ENCODE measurements at places on chromosomes 11 and 22.
A peak's percentile ranks its signal among the peaks of the same experiment; 100 is the strongest.

- DNase-seq: no peak
Observed at GRCh38 chr11:61082062-61082870, 20.0 kb upstream of the CD5 start.

DNA sequence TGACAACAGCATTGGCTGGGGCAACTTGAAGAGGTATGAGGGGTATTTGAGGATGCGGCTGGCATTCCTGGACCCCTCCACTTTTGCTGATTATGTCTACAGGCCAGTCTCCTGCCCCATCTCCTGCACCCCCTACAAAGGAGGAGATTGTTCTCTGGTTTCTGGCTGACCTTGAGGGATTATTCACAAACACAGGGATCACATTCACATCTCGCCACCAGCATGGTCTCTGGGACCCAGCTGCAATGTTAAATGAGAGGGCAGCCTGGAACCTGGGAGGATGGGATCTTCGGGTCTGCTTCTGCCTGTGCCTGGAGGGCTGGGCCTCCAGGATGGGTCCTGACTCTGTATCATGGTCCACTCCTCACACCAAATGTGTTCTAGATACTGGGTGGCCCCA, 32.8 kb upstream of the MYEOV start:
- no peak for DNase-seq

GRCh38 chr11:1953489-1954266, 6.5 kb downstream of the MRPL23 start:
- DNase-seq: no peak

DNA sequence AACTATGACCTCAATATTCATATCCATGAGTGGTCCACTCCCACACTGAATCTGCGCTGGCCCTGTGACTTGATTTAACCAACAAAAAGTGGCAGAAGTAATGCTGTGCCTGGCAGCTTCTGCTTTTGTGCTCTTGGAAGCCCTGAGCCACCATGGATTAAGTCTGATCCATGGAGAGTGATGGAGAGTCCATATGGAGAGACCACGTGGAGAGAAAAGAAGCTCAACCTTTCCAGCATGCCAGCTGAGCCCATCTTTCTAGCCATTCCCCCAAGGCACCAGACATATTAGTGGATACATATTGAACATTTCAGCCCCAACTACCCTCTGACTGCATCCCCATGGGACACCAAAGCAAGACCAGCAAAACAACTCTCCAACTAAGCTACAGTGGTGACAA, 16.0 kb downstream of the LRRC55 start:
- no peak for DNase-seq

DNA sequence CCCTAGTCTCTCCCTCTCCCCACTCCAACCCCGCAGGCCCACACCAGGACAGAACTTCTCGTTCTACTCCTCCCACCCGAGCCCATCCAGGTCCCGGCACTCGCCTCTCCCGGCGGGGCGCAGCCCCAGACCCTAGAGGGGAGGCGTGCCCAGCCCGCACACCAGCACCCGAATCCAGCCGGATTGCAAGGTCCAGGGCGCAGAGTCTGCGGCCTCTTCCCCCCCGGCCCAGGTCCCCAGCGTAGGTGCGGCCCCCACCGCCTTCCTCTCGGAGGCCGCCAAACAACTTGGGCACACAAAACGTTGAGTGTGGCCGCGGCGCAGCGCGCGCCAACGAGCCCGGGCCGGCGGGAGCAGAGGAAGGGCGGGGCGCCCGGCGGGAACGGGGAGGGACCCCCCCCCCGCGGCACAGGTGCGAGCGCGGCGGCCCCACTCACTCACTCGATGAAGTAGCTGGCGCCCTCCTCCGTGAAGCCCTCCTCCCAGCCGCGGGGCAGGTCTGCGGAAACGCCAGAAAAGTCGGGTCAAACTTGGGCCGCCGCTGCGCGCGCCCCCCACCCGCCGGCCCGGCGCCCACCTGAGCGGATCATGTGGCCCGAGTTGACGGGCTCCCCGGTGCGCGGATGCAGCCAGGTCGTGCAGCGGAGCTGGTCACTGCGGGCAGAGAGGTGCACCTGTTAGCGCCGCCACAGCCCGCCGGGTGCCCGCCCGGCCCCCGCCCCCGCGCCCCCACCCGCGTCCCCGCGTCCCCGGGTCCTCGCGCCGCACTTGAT, 480 bp downstream of the PLEKHA7 start:
- peak; percentile 76 for DNase-seq

DNA sequence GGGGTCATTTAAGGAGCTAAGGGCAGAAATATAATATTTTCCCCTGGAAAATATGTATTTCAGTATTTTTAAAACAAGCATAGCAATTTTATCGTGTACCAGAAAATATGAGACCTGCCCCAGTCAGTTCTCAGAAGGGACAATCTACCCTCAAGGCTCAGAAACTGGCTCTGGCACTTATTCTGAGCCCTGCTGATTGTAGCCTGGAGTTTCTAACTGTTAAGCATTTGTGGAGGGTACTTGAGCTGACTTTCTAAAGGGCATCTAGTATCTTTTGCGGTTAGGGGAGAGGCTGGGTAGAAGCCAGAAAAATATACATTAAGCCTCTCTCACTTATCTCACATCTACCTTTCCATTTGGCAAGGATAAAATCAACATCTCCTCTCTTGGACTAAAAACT, 71.3 kb upstream of the FSHB start:
- no peak for DNase-seq

- DNase-seq: no peak
Observed at GRCh38 chr11:110691926-110692325, 20.3 kb downstream of the ARHGAP20 start.

DNA sequence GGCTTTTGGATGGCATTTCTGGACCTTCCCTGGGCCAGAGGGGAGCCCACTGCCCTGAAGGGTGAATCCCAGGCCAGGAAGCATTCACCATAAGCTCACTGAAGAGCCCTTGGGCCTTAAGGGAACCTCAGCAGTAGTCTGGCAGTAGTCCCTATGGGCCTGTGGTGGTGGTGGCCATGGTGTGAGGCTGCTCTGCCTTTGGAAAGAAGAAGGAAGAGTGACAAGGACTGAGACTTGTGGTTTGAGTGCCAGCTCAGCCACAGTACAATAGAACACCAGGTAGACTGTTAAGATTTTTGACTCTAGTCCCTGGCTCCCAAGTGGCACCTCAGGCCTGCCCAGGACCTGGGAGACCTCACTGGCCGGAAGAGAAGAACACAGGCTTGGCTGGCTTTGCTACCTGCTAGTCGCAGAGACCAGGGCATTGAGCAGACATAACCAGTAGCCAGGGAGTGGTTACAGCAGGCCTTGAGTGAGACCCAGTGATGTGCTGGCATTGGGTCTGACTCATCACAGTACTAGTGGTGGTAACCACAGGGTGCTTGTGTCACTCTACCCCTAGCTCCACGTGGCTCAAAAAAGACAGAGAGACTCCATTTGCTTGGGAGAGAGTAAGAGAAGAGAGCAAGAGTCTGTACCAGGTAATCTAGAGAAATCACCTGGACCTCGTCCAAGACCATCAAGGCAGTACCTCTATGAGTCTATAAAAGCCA, 259.8 kb upstream of the BLID start:
- no peak for DNase-seq

- DNase-seq: peak; percentile 56
Observed at GRCh38 chr11:65308281-65308891, 6.3 kb upstream of the CDC42EP2 start.

- no peak for DNase-seq
Observed at GRCh38 chr11:73270855-73271477, 1.2 kb upstream of the P2RY6 start.

DNA sequence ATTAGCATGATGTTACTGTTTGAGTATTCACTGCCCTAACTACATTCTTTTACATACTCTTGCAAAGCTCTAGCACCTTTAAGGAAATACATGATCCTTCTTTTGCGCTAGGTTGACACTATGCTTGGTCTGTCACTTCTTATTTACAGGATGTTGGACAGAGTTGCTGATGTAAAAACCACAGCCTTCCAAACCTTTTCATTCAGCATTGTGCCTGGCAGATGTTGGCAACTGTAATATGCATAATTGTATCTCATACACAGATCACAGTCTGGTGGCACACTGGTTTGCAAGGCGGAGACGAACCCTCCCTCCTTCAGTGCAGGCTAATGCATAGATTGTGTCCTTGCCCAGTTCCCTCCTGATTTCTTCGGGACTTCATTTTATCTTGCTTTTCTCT, 224.1 kb downstream of the SNX19 start:
- DNase-seq: no peak

DNA sequence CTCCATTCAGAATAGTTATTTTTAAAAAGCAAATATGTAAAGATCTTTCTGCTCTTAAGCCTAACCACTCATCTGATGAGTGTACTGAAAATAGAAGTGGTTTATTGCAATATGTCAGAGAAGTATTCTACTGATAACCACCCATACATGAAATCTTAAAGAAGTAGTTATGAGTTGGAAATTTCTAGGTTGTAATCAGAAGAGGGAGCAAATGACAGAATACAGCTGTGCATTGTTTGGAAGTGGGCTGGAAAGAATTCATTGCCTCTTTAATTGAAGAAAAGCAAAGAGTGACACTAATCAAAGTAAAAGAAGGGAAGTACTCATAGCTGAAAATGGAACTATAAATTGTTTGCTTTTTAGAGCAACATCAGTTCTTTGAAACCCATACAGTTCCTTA, 39.4 kb downstream of the FDX1 start:
- DNase-seq: no peak

GRCh38 chr22:36084717-36085116, 56.1 kb upstream of the RBFOX2 start:
- no peak for DNase-seq

DNA sequence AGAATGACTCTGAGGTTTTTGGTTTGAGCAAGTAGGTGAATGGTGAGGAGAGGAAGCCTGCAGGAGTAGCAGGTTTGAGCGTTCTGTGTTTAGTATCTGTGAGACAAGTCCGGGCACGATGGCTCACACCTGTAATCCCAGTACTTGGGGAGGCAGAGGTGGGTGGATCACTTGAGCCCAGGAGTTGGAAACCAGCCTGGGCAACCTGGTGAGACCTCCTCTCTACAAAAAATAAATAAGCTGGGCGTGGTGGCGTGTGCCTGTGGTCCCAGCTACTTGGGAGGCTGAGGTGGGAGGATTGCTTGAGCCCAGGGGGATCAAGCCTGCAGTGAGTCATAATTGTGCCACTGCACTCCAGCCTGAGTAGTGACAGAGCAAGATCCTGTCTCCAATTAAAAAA, 9.7 kb upstream of the CENATAC start:
- DNase-seq: no peak

- DNase-seq: peak; percentile 20
Observed at GRCh38 chr22:44583061-44583760, 85.2 kb upstream of the RTL6 start.

- peak; percentile 98 for DNase-seq
Observed at GRCh38 chr11:65491614-65492386, 7.0 kb upstream of the MALAT1 start.

- DNase-seq: peak; percentile 67
Observed at GRCh38 chr22:38153821-38154562, 27.6 kb downstream of the PLA2G6 start.
